ENCODE measurements at places on chromosomes 4 and X.

DNA sequence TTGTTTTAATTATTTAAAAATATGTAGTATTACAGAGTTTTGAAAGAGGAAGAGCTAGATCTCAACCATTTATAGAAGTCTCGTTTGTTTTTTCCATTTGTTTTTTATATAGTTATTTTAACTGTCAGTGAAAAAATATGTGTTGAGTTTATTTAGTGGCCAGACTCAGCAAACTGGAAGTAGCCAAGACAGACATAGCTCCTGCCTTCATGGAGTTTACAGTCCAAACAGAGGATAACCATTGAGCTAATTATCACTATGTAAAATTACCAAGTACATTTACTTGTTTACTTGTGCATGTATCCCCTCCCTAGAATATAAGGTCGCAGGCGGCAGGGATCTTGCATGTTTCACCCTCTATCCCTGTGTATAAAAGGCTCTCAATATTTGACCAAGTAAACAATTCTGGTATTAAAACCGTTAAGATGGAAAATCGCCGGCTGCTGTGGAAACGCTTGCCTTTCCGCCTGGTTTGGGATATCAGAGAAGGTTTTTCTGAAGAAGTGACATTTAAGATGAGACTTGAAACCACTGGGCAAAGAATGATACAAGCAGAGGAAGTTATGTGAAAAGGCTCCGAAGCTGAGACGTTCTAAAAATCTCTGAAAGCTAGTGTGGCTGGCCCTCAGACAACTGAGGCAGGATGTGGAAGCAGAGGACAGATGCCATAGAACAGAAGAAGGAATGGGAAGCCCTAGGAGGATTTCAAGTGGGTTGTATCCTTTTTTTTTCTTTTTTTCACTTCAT is 1.3 kb upstream of the CCNI start:
- no peak for DNase-seq

- no peak for DNase-seq
These were observed 31.1 kb upstream of the CLNK start for GRCh38 chr4:10715696-10716095.

DNA sequence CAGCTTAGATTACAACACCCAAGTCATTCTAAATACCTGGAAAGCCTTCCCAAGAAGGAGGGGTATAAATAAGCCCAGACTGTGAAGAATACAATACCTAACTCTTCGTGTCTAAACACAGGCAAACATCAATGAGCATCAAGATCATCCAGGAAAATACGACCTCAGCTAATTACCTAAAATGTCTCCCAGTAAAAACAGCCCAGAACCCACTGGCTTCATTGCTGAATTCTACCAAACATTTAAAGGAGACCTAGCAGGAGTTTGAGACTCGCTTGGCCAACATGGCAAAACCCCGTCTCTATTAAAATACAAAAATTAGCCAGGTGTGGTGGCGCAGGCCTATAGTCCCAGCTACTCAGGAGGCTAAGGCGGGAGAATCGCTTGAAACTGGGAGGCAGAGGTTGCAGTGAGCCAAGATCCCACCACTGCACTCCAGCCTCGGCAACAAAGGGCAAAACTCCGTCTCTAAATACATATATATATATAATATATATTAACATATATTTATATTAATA is 19.1 kb upstream of the HSFX4 start:
- no peak for DNase-seq

- DNase-seq = no peak
These were observed 10.0 kb upstream of the HS3ST1 start for GRCh38 chr4:11438647-11439046.

DNA sequence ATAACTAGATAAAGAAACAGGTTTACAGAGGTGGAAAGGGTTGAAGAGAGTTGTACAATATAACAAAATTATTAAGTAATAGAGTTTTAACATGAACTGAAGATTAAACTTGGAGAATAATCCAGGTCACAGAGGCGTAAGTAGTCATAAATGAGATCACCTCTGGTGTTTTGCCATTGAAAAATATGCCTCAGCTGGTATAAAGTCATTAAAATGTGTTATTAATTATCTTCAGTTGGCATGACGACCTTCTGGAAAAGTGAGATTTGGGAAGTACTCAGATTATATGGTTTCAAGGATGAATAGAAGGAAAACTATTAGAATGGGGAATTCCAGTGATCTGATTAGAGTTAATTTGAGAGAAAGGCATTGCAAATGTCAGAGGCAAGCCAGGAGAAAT is 237.5 kb upstream of the ANXA10 start:
- no peak for DNase-seq

GRCh38 chrX:110212299-110212698 is 105.6 kb downstream of the AMMECR1 start:
- DNase-seq = no peak

Data from T-helper 9 cell (primary cell).